PC-9 (cell line): ENCODE measurements at places on chromosomes 7 and 10. TPM values are rescaled to one million over a fixed set of nuclear protein-coding genes. Genes with fewer than 3 reads are reported as not detected.

The CYP2C8 gene
- not detected in 2 replicates for total RNA-seq

The ZSWIM8 gene
- 49.2 and 70.0 TPM in 2 replicates for total RNA-seq

The ASZ1 gene
- not detected in 2 replicates for total RNA-seq

The HABP2 gene
- total RNA-seq, result not detected in 2 replicates

The ADCYAP1R1 gene
- total RNA-seq, result not detected in 2 replicates

The PPA1 gene
- 224 and 236 TPM in 2 replicates for total RNA-seq

The NPSR1 gene
- not detected in 2 replicates for total RNA-seq

The FXYD4 gene
- not detected in 2 replicates for total RNA-seq

The POM121L12 gene
- total RNA-seq, result not detected in 2 replicates

The CYP2C19 gene
- total RNA-seq, result not detected in 2 replicates

The PDE6C gene
- total RNA-seq, result not detected in 2 replicates

The CBLL1 gene
- total RNA-seq, result 24.5 and 31.3 TPM in 2 replicates

The SSC4D gene
- 3.5 and 3.9 TPM in 2 replicates for total RNA-seq

The PIK3CG gene
- not detected in 2 replicates for total RNA-seq

The CD36 gene
- total RNA-seq, result 0.28 and 1.3 TPM in 2 replicates

The LAMB1 gene
- total RNA-seq, result 236 and 242 TPM in 2 replicates

The PAOX gene
- total RNA-seq, result 5.7 and 9.5 TPM in 2 replicates

The RET gene
- not detected in 2 replicates for total RNA-seq

The ZNF800 gene
- total RNA-seq, result 32.4 and 32.6 TPM in 2 replicates

The HNRNPA2B1 gene
- total RNA-seq, result 526 and 792 TPM in 2 replicates

The MYH16 gene
- total RNA-seq, result 11.7 and 18.0 TPM in 2 replicates

The CHRM2 gene
- total RNA-seq, result 0.17 TPM in 1 of 2 replicates, not detected in the other

The LBX1 gene
- not detected in 2 replicates for total RNA-seq

The SDK1 gene
- total RNA-seq, result not detected in 2 replicates

The COL1A2 gene
- total RNA-seq, result not detected in 2 replicates

The ZMIZ1 gene
- 47.6 and 48.5 TPM in 2 replicates for total RNA-seq

The GRID2IP gene
- 1.3 and 1.7 TPM in 2 replicates for total RNA-seq

The ERLIN1 gene
- 18.6 and 24.9 TPM in 2 replicates for total RNA-seq

The AGAP3 gene
- total RNA-seq, result 103 TPM in 2 replicates

The CPN1 gene
- not detected in 2 replicates for total RNA-seq

The TRIM50 gene
- total RNA-seq, result not detected in 2 replicates

The AFAP1L2 gene
- 35.4 and 39.9 TPM in 2 replicates for total RNA-seq

The STEAP1 gene
- 6.3 and 6.5 TPM in 2 replicates for total RNA-seq

The SMIM30 gene
- total RNA-seq, result 32.1 and 46.8 TPM in 2 replicates

The PNLIPRP3 gene
- not detected in 2 replicates for total RNA-seq

The IFIT1B gene
- not detected in 2 replicates for total RNA-seq

The RAB18 gene
- 63.1 and 63.8 TPM in 2 replicates for total RNA-seq

The TNKS2 gene
- 22.1 and 25.4 TPM in 2 replicates for total RNA-seq

The FAM237B gene
- not detected in 2 replicates for total RNA-seq

The OR6V1 gene
- not detected in 2 replicates for total RNA-seq

The PPIF gene
- total RNA-seq, result 171 and 203 TPM in 2 replicates

The RBM33 gene
- 85.7 and 113 TPM in 2 replicates for total RNA-seq

The NPC1L1 gene
- 0.28 and 0.30 TPM in 2 replicates for total RNA-seq

The CALHM1 gene
- total RNA-seq, result not detected in 2 replicates

The PPP1R3C gene
- 1.5 and 1.8 TPM in 2 replicates for total RNA-seq

The AGAP5 gene
- total RNA-seq, result 13.4 and 14.0 TPM in 2 replicates

The EPHB6 gene
- 39.2 and 72.9 TPM in 2 replicates for total RNA-seq

The MEIG1 gene
- total RNA-seq, result 1.8 and 4.1 TPM in 2 replicates

The DYNC1I1 gene
- not detected in 2 replicates for total RNA-seq

The FGFR2 gene
- not detected in 2 replicates for total RNA-seq

The TMEM229A gene
- total RNA-seq, result not detected in 2 replicates

The WNT8B gene
- total RNA-seq, result not detected in 2 replicates

The CFAP70 gene
- total RNA-seq, result 3.1 and 4.1 TPM in 2 replicates
